Testis (tissue), 5 donors: ENCODE measurements at places on chromosomes 1 and 21. TPM values are rescaled to one million over a fixed set of nuclear protein-coding genes. Genes with fewer than 3 reads are reported as not detected.

DNA sequence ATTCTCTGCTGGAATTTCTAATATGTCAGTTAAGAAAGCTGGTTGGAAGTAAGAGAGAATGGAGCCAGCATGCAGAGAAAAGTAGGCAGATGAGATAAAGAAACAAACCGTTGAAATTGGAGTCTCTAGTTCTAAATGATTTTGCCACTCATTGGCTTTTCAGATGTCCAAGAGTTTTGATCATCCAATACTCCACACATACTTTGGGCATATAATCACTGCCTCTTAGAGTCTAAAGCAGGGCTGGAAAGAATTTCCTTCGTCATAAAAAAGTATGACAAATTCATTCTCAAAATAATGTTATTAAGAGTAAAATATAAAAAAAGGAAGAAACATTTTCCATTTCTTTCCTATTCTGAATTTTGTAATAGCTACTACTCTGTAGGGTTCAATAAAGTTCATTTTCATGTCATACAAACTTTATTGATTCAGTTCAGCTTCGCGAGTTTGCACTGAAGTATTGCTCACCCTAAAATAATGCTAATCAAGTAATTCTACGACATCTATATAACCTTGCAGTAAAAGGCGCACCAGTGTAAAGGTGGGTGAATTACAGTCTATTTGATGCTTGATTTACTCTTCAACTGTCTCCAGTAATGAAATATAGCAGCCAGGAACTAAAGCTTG, 1556.6 kb downstream of the NCAM2 start:
- DNase-seq = no peak

- DNase-seq = no peak
Observed at GRCh38 chr21:33117101-33117888, 47.4 kb downstream of the OLIG1 start.

DNA sequence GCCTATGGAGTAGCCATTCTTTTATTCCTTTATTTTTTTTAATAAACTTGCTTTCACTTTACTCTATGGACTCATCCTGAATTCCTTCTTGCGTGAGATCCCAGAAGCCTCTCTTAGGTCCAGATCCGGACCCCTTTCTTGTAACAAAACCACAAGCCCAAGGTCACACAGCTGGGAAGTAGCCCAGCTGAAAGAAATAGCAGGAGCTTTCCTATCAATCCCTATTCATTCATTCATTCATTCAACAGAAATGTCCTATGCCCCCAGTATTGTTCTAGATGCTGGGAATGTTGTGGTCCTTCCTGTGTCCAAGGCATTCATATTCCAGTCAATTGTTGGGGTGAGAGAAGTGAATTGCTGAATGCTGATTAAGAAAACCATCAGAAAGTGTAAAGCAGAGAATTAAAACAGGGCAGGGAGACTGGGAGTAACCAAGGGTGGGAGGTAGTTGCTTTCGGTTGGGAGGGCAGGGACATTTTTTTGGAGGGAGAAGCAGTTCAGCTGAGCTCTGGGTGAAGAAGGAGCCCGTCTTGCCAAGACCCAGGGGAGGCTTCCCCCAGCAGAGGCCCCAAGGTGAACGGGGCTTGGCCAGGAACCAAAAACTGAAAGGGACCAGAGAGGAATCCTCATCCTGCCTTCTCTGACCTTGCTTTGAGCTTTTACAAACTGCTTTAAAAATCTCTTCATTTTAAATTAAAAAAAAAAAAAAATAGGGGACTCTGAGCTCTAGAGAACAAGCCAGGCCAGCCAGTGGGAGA, 10.8 kb downstream of the PLA2G2D start:
- no peak for DNase-seq

DNA sequence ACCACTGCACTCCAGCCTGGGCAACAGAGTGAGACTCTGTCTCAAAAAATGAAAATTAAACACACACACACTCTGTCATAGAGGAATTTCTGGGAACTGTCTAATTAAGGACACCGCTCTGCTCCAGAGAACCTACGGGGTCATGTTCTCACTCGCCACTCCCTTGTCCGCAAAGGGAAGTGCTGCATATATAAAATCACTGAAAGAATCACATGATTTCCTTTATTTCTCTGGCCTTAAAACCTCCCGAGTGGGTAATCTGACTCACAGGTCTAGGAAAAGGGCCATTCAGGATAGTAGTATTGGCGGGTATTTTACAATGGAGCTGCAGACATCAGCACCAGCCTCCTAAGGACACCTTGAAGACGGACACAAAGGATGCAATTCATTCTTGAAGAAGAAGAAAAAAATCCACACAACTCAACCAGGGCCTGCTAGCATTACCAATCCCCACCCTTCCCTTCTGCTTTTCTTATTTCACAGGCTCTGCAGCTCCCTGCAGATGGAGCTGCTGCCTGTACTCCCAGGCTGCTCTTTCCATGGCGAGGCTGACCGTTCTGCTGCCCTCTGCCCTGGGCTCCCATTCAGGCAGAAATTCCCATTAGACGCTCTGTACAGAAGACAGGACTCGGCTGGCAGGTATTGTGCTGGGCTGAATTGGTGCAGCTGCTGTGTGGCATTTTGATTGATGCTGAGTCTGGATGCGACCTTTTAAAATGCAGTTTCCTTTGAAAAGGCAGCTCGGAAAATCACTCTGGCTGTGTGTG, 53.3 kb upstream of the FAM89A start:
- DNase-seq = no peak

- DNase-seq = no peak
Observed at GRCh38 chr1:234617986-234618736, 8.2 kb upstream of the IRF2BP2 start.

DNA sequence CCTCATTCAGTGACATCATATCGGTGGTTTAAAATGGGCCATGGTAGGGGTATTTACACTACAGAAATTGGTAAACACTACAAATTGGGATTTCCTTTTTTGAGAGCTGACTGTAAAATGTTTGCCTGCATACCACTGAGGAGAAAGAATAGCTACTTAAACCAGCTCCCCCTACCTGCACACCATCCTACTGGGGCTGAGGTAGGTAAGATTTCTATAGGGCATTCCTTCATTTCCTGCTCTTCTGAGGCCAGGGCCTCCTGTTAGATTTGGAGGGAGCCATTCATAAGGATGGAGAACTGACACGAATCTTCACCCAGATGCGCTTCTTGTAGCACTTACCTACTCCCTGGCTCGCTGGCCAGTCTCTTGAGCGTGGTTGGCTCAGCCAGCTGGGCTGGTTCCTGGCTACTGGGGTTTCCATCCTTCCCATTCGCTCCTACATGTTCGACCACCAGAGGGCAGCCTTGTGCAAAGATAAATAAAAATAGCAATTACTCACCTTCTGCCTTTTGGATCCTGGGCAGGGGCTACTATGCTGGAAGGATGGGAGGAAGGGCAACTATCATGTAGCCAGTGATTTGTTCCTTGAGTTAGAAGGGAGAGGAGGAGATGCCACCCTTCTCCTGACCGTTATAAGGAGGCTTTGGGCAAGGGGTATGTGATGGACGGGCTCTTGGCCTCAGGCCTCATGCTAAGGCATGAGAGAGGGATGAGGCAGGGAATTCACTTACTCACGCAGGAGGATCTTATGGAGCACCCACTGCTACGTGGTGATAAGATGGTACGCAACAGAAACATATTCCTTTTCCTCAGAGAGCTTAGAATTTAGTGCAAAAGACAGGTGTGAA, 10.7 kb downstream of the OPTC start:
- DNase-seq = peak; percentile 94

- DNase-seq = peak; percentile 78
Observed at GRCh38 chr1:6275826-6276782, 15.2 kb upstream of the GPR153 start.

DNA sequence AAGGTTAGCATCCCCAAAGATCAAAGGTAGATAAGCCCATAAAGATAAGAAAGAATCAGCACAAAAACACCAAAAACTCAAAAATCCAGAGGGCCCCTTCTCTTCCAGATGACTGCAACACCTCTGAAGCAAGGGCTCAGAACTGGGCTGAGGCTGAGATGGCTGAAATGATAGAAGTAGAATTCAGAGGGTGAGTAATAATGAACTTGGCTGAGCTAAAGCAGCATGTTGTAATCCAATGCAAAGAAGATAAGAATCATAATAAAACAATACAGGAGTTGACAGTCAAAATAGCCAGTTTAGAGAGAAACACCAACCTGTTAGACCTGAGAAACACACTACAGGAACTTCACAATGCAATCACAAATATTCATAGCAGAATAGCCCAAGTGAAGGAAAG, 406.9 kb upstream of the CXADR start:
- no peak for DNase-seq

The NBPF10 gene
- 5.6 TPM for total RNA-seq

The B3GALT5 gene
- 2.7 TPM for total RNA-seq

The PGLYRP4 gene
- total RNA-seq = 0.12 TPM

The CDC73 gene
- 39.6 TPM for total RNA-seq

The STXBP3 gene
- total RNA-seq = 71.8 TPM

The FCRL6 gene
- not detected for total RNA-seq

The TNNT2 gene
- 0.79 TPM for total RNA-seq

The LYPD8 gene
- 0.79 TPM for total RNA-seq

The NTNG1 gene
- 1.8 TPM for total RNA-seq
